ENCODE measurements at places on chromosomes 11 and 22.

DNA sequence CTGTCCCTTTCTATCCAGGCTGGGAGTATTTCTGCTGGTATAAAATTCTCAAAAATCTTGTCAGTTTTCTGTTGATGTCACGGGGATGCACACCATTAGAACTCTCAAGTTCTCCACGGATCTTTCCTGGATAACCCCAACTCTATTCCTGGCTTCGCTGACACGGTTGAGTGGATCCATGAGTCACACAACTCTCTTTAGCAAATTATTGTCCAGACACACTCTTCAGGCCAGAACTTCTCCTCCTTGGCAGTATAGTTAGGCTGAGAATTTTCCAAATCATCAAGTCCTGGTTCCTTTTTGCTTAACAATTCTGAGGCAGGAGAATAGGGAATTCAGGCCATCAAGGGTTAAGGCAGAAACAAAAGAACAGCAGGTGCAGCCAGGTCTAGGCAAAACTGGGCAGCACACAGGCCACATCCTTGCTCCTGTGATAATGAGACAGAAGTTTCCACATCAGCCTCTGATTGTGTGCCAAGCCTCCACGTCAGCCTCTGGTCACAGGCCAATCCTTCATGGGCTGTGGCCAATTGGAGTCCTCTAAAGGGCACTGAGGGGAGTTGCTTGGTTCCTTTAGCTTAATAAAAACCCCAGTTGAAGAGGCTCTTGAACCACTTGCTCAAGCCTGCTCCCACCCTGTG is 5.7 kb upstream of the ACAT1 start:
- peak; percentile 72 for DNase-seq

DNA sequence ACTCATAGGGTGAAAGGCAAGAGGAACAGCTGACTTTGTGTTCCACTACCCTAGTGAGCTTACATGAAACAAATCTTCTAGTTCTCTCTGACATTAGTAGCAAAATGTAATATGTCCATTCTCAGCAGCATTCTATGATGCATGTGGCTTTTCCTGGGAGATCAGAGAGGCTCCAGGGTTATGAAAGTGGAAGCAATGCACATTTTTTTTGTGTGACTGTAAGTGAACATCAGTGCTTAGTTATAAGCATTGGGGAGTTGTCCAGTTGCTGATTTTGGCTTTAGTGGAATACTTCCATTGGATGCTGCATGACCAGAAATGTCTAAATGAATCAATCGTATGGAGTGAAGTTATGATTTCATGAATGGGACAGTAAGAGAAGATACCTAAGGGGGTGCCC is 255.9 kb downstream of the FAT3 start:
- no peak for DNase-seq

DNA sequence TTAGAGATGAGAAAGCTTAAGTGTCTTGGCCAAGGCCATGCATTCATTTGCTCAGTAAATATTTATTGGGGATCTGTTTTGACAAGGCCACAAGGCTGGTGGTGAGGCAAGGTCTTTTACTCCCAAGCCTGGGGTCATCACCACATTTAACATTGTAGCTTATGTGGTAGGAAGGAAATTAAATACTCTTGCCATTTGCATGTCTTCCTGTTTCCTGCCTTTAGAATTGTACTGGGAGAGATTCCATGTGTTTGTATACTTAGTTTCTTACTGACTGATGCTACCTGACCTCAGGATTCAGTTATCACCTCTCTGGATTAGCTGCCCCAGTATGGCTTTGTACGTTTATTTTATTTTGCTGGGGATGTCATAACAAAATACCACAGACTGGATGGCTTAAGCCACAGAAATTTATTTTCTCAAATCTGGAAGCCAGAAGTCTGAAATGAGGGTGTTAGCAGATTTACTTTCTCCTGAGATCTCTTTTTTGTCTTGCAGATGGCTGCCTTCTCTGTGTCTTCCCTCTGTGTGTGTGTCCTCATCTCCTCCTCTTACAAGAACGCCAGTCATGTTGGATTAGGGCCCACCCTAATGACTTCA is 44.8 kb downstream of the SPECC1L start:
- DNase-seq: no peak

DNA sequence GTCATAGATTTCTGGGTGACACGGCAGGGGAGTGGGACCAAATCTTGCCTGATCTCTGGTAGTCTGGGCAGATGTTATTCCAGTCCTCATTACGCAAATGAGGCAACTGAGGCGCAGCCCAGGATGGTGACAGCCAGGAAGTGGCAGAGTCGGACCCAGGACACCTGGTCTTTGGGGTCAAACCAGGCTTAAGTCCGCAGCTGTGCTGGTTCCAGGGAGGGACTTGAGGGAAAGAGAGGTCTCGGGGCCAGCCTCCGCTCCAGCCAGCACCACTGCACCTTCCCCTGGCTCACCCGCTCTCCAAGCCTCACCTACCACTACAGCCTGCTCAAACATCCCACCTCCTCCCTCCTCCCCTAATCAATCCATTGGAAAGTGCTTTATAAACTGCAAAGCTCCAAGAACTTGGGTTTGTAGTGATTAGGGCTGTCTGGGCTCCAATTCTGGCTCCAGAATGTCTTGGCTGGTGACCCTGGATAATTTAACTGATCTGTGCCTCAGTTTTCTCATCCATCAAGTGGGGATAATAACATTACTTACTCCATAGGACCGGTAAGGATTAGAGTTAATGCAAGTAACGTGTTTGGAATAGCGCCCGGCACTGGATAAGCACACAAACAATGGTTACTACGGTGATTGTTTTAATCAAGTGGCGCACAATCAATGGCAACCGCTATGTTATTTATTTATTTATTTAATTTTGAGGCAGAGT is 526 bp upstream of the PNPLA5 start:
- DNase-seq: no peak

DNA sequence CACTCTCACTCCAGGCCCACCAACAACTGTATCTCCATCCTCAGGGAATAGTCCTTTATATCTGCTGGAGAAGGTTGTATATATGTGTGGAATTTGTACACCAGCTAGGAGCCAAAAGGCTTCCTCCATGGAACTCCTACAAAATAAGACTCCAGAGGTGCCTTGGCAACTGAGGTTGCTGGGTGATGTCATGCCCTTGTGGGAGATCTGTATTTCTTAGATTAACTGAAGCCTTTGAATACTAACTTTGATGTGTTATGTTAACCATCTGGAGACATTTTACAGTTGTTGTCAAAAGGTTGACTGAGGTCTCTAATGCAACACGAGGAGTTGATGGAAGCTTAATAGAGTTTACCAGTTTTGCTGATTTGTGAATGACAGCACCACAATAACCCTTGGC is 139.5 kb upstream of the TTC12 start:
- no peak for DNase-seq

DNA sequence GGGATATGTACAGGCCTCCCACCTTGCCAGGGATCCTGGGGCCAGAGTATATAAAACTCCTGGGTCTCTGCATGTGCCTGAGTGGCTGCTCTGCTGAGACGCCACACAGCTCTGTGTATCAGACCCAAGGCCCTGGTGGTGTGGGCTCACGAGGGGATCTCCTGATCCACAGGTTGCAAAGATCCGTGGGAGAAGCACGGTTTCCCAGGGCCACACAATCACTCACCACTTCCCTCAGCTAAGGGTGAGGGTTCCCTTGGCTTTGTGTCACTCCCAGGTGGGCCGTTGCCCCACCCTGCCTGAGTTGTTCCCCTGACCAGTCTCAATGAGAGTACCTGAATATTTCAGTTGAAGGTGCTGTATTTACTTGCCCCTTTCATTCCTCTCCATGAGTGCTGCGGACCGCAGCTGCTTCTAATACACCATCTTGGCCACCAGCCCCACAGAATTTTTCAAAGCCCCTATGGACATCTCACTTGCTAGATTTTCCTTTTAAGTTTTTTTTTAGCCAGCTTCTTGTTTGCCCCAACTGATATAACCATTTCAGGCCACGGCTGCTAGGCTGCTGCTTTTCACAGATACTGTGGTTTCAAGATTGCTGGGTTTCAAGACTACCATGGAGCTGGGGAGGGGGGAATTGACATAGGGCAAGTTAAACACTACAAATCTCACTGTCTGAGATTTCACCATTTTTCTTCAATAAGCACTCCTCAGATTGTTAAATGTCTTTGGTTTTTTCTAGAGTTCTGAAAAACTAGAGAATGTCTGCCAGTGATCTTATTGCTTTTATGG is 13.7 kb upstream of the DEPDC7 start:
- DNase-seq: no peak

DNA sequence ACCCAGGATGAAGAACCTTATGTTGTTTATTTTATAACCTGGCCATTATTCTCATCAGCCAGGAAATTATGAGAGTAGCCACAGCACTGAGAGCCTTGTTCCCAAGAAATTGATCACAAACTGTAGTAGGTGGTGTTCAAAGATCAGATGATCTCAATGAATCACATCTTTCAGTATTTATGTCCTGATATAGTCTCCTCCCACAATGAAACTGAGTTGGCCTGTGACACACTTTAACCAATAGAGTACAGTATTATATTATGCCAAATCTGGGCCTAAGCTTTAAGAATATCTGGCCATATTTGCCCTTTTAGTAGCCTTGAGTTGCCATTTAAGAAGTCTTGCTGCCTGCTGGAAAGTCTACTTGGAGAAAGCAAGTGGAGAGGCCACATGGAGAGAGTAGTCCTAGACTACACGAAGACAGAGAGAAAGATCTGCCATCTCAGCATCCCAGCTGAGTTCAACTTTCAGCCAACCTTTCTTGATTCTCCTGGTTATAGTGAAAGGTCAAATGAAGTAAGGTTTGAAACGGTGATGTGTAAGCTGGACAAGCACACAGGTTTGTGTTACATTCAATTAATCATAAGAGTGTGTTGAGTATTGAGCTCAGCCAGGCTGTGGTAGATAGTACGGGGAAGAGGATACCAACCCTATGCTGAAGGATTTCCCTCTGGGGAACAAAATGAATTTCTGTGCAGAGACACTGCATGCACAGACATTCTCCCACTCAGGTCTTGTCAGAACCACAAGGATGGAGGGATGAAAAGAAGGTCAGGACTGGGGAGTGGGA is 561.8 kb downstream of the SOX6 start:
- DNase-seq: no peak

- DNase-seq: no peak
These were observed 42.9 kb downstream of the C11orf96 start for GRCh38 chr11:43985386-43985752.

DNA sequence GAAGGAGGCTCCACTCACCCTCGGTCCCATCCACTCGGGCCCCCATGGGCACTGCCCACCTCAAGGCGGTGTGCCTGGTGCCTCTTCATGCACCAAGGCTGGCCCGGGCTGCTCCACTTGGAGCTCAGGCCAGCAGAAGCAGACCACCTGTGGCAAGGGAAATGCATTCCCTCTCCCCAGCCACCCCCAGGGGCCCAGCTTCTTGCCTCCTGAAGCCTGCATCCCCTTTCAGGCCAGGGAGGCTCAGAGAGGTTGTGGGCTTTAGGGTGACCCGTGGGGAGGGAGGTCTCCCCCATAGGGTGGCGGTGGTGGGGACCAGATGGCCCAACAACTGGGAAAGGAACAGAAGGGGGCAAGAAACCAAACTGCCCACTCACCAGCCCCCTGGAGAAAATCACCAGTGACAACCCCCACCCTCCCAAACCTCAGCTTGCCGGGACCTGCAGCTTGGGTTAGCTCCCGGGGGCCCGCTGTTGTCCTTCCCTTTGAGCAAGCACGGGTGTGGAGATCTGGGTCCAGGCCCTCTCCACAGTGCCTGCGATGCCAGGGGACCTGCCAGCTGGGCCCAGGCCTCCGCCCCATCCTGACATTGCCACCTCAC is 8.4 kb downstream of the CBX6 start:
- no peak for DNase-seq

DNA sequence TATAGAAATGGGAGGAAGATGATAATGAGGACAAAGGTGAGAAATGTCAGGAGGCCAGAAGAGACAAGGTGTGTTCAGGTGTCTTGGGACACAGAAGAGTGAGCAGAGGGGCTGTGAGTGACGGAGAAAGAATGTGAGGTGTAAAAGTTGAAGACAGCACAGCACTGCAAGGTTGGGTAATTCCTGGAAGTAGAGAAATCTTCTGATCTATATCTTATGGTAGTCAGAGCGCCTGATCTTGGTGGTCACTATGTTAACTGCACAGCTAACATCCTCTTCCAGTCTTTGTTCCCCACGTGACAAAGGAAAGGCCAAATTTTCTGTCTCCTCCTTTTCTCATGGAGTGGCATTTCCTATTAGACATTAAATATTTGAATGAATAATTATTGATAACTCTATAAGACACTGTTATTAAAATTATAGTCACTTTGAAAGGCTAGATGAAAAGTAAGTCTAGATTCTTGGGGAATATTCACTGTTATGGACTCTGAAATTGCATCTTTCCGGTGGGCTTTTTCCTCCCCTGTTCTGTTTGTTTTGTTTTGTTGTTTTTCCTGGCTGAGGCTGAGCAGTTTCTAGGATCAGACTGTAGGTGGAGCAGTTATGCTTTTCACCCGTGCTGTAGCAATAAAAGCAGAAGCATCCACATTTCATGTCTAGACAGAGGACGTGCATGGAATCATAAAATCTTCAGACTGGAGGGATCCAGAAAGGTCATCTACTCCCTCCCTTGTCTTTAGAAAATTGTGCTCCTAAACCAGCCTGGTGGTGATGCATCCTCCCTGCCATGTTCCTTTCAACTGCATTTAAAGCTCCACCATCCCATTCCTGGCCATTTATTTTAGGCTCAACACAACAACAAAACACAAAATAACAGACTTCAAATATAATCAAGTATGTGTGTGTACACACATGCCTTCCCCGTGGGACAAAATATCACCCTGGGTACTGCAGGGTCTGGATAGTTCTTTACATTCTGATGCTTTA is 26.6 kb downstream of the SC5D start:
- DNase-seq: peak; percentile 59

- DNase-seq: peak; percentile 36
These were observed 471 bp downstream of the RNF185 start for GRCh38 chr22:31160328-31160978.

DNA sequence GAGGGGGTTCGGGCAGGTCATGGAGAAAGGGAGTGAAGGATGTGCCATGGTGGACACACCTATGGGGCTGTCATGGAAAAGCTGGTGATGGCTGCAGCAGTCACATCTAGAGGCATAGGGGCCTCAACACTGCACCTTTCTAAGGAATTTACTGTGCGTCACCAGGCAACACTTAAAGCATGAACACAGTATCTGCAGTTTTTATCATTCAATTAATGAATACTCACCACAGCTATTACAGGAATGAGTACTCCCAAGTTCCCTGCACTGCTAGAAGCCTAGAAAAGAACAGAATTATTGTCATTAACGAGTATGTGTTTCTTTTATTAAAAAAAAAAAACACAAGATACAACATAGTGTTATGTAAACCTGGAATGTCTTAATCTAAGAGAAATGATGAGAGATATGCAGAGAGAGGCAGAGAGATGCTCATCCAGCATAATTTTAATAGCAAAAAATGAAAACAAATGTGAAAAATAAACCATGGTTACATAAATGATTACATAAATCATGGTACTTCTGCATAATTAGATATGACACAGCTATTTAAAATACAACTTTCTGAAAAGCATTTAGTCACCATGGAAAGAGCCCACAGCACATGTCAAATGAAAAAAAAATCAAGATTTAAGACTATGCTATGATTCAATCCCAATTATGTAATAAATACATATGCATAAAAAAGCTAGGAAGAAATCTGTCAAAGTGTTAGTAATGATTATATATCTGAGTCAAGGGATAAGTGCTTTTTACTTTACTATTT is 19.2 kb downstream of the SERPIND1 start:
- DNase-seq: no peak

- DNase-seq: no peak
These were observed 13.2 kb downstream of the MPZL3 start for GRCh38 chr11:118238929-118239328.

All from RWPE1 (cell line).